Large intestine (tissue), 12 donors: ENCODE measurements at places on chromosomes 1 and 21.
A peak's percentile ranks its signal among the peaks of the same experiment; 100 is the strongest.

GRCh38 chr1:116682641-116683221 is 15.2 kb upstream of the IGSF3 start:
- no peak for DNase-seq

GRCh38 chr21:44377201-44377921 is 23.9 kb downstream of the TRPM2 start:
- DNase-seq: no peak

- DNase-seq: no peak
These were observed 77.6 kb upstream of the IFFO2 start for GRCh38 chr1:19033926-19034680.

GRCh38 chr21:16588433-16588860 is 858.7 kb downstream of the USP25 start:
- DNase-seq: peak; percentile 48

DNA sequence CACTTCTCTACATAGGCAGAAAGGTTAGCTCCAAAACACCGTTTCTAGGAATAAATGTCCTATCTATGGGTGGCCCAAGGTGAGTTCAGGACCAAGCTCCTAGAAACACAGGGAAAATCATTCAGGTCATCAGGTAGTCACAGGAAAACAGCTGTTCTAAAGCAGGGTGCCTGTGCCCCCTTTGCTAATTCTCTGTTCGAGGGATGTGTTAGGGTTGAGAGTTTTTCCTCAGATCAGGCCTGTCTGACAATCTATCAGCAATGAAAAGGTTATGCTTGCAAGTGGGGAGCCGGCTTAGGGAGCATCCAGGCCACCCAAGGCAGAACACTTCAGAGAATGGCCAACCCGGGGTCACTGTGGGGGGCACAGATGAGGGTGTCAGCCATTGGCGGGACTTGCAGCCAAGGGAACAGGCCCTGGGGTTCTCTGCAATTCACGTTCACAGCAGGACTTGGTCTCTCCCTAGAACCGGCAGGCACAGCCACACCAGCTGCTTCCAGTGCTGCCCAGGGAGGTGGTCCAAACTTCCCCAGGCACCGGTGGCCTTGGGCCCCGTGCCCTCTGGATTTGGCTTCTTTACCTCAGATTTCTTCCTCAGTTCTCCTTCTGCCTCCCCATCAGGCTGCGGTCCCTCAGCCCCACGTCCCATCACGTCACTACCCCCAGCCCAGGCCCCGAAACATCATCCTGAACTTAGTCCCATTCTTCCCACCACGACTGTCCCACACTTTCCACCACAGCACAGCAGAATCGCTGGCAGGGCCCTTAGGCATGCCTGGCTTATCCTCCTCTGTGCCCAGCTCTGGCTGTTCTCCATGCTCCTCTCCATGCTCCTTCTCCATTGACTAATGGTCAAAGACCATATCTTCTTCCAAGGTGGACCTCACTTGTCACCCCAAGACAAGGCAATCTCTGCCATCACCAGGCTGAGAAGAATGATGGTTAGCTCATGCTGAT is 11.0 kb downstream of the CD2 start:
- DNase-seq: no peak

DNA sequence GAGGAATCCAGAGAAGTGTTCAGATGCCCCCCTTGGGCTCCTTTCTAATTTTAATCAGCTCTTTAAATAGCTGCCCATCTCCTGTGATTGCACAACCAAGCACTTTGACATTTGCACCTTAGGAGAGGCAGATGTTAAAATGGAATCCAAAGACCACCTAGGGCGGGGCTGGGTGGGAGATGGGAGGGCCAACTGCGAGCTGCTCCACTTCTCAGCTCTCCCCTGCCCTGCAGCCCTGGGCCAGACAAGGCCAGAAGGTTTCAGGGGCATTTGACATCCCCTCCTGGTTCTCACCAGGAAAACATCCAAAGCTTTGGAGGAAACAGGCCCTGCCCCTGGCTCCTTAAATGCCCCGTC is 106.9 kb downstream of the DHRS3 start:
- DNase-seq: no peak
